ENCODE measurements at places on chromosomes 2 and 18.

DNA sequence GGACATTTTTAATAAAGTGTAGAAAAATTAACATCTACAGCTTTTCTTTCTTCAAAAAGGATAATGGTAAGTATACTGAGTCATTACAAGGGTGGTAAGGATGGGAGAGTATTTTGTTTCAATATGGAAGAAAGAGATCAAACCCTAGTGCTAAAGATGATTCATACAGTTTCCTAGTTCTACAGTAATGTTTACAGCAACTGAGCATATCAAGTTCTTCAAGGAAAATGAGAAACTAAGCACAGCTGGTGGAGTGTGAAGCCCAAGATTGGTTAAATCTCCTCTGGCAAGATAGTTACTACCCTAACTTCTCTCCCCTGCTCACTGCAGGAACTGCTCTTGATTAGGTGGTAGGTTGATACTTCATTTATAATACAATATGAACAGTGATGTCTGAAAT lies 467.5 kb downstream of the XIRP2 start:
- no peak for DNase-seq

DNA sequence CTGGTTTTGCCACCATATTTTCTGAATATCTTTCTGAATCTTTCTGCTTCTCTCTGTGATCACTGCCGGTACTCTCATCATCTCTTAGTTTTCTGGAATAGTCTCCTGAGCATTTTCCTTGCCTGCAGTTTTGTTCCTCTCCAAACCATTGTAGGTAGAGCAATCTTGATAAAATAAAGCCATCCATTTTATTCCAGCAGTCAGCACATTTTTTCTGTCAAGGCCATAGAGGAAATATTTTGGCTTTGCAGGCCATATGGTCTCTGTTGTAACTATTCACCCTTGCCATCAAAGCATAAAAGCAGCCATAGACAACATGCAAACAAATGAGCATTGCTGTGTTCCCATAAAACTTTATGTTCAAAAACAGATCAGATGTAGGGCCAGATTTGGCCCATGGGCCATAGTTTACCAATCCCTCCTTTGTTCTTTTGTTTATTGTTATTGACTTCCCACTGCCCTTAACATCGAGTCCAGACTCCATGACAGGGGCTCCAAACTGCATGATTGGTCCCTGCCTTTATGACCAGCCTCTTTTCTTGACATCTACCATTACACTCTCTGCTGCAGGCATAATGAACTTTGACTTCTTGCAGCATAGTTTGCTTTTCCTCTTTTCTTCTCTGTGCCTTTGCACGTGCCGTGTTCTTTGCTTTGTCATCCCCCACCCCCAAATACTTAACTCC lies 29.8 kb downstream of the TMEM87B start:
- DNase-seq, result no peak

DNA sequence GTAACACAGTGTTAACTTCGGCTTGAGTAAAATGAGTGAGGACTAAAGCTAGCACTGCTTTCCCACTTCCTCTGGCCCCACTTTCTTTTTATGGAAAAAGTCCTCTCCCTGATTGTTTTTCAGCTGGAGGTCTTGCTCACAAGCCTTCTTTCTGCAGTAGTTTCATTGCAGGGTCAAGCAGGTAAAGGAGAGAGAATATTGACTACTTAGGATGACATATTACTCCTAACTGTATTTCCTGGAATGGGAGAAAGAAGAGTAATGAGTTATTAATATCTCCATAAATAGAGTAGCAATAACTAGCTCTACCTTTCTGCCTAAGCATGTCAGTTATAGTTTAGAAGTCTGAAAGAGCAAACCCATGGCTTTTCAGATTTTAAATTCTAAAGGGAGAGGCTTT lies 45.0 kb downstream of the MAP4K4 start:
- DNase-seq, result no peak

GRCh38 chr2:42801381-42801780 lies 9.0 kb upstream of the HAAO start:
- no peak for DNase-seq

- peak; percentile 34 for DNase-seq
Measured at GRCh38 chr18:3448838-3449511, 997 bp upstream of the TGIF1 start.
